ENCODE measurements at places on chromosomes 4 and X.

GRCh38 chr4:75180790-75181776 lies 248.2 kb downstream of the PARM1 start:
- DNase-seq, result no peak

- DNase-seq, result no peak
Measured at GRCh38 chrX:11499076-11500044, 166.4 kb downstream of the ARHGAP6 start.

DNA sequence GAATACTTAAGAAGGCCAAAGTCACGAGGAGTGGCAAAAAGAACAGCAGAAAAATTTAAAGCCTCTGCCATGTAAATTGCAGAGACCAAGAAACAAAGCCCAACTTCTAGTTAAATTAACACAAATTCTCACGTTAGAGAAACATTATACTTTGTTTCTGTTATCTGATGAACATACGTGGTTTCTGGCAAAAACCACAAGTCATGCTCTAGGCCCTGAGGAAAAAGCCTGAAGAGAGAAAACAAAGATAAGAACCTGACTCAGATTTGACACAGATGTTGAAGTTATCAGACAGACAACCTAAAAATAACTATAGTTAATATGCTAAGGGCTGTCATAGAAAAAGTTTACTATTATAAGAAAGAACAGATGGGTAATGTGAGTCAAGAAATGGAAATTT lies 149.1 kb upstream of the PCDH10 start:
- DNase-seq, result no peak

- DNase-seq, result no peak
Measured at GRCh38 chrX:125850693-125851092, 315.4 kb downstream of the DCAF12L2 start.

DNA sequence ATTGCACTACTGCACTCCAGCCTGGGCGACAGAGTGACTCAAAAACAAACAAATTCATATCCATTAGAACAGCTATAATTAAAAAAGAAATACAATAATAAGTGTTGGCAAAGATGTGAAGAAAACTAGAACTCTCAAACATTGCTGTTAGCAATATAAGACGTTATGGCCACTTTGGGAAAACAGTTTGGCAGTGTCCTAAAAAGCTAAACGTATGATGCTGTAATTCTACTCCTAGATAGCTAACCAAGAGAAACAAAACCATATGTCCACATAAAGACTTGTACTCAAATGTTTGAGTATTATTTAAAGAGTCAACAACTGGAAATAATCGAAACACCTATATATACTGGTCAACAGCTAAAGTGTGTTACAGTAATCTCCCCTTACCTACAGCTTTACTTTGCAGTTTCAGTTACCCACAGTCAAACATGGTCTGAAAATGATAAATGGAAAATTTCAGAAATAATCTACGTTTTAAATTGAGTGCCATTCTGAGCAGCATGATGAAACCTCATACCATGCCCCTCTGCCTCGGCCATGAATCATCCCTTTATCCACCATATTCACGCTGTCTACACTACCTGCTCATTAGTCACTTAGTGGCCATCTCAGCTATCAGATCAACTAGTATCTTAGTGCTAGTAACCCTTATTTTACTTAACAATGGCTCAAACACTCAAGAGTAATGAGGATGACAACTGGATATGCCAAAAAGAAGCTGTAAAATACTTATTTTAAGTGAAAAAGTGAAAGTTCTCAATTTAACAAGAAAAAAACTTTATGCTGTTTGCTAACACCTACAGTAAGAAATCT lies 4.9 kb downstream of the ELF2 start:
- DNase-seq, result no peak

- no peak for DNase-seq
Measured at GRCh38 chr4:155592938-155593297, 73.7 kb upstream of the GUCY1A1 start.

DNA sequence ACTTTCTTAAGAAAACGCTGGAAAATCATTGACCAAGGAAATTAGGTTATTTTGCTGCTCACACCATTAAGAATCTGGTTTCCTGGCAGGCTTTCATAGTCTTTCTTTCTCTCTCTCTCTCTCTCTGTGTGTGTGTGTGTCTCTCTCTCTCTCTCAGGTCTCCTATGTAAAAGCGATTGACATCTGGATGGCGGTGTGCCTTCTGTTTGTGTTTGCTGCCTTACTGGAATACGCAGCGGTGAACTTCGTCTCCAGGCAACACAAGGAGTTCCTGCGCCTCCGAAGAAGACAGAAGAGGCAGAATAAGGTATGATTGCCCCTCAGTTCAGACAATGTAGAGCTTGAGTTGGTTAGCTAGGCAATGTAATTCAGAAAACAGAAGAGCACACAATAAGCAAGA lies 161.2 kb downstream of the GLRA2 start:
- no peak for DNase-seq

- no peak for DNase-seq
Measured at GRCh38 chrX:34557733-34558132, 99.4 kb downstream of the TMEM47 start.

DNA sequence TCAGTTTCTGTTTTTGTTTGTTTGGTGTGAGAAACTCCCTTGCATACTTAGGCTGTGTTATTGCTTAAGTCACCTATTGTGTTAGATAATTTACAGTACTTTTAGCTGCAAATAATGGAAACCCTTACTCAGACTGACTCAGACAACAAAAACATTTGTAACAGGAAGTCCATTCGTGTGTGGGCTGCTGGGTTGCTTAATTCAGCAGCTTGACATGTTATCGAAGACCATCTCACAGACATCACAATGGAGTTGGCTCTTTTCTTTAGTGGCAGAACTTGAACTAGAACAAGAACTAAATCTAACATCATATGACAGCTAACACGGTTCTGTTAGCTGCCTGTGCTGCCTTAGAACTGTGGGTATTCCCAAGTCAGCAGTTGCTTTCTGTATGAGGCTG lies 9.9 kb upstream of the GABRE start:
- DNase-seq, result no peak

Measured in glutamatergic neuron (in vitro differentiated cells).